ENCODE measurements at places on chromosomes 3 and 15. TPM values are rescaled to one million over a fixed set of nuclear protein-coding genes. Genes with fewer than 3 reads are reported as not detected.

Gene KNL1
- total RNA-seq = 18.4 TPM

Gene ACKR4
- not detected for total RNA-seq

Gene GOLGA8S
- total RNA-seq = not detected

Gene C3orf85
- not detected for total RNA-seq

Gene GHSR
- total RNA-seq = not detected

Gene FGF7
- total RNA-seq = 20.3 TPM

Measured in SK-MEL-5 (cell line).